ENCODE measurements at places on chromosomes 3 and 15. TPM values are rescaled to one million over a fixed set of nuclear protein-coding genes. Genes with fewer than 3 reads are reported as not detected.

DNA sequence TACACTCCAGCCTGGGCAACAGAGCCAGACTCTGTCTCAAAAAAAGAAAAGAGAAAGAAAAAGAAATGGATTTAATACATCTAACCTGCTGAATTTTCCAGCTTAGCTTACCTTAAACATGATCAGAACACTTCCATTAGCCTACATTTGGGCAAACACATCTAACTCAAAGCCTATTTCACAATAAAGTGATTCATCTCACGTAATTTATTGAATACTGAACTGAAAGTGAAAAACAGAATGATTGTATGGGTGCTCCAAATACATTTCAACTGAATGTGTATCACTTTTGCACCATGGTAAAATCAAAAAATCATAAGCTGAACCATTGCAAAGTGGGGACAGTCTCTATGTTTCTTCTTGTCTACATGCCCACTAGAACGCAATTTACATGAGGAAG is 9.0 kb downstream of the PIK3R4 start:
- DNase-seq = no peak

DNA sequence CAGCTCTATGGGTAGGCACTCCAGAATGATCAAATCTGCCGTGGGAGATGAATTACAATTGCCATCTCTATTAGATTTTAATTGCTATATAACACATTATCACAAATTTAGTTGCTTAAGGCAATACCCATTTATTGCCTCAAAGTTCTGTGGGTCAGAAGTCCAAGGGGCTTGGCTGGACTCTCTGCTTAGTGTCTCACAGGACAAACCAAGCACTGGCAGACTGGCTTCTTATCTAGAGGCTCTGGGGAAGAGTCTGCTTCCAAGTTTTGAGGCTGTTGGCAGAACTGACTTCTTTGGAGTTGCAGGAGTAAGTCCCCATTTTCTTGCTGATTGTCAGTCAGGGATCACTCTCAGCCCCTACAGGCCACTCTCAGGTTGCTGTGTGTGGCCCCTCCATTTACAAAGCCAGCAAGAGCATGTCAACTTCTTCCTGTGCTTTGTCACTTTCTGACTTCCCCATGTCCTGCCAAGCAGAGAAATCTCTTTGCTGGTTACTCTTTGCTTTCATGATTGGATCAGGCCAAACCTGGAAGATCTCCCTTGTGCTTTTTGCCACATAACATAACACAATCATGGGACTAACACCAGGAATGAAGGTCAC is 93.5 kb upstream of the PRICKLE2 start:
- no peak for DNase-seq

DNA sequence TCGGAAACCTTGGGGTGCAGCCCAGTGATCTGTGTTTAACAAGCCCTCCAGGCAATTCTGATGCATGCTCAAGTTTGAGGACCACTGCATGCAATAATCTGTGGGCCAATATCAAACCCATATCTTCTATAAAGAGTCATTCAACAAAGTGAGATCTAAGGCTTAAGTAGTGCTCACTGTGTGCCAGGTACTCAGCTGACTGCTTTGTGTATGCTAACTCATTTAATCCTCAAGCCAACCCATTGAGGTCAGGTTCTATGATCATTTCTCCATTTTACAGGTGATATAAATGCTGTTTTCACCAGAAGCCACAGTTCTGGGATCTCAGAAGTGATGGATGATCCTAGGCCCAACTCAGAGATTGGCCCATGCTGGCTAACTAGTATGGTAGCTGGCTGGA is 101.7 kb downstream of the SMAD6 start:
- no peak for DNase-seq

GRCh38 chr15:70526221-70526973 is 237.0 kb downstream of the UACA start:
- DNase-seq = no peak

CHL1 gene
- polyA plus RNA-seq = 2.3 TPM

NGRN gene
- polyA plus RNA-seq = 51.1 TPM

- no peak for DNase-seq
These were observed 65.2 kb upstream of the TRA2B start for GRCh38 chr3:186002884-186003472.

- DNase-seq = no peak
These were observed 31.2 kb upstream of the UMPS start for GRCh38 chr3:124699051-124699450.

FAM81A gene
- 0.93 TPM for polyA plus RNA-seq

DNA sequence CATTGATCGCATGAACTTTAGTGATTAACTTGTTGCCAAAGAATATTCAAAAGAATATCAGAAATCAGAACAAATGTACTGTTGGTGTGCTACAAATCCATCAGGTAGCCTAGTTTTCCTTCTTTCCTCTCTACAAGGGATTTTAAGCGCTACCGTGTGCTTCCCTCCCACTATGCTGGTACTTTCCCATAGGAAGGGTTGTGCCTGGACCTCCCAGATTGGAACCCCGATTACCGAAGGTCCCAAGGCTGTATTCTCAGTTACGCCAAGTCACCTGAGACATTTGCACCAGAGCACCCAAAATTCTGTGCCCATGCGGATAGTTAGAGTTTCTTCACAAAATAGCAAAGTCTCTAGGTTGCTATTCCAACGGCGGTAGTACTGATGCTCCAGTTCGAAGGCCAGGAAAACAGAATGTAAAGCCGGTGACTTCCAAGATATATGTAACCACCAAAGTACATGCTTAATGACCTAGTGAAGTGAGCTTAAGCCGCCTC is 23.4 kb upstream of the GATM start:
- no peak for DNase-seq

IL17RD gene
- polyA plus RNA-seq = 0.25 TPM

- no peak for DNase-seq
These were observed 49.3 kb downstream of the SSUH2 start for GRCh38 chr3:8595252-8595651.

DNA sequence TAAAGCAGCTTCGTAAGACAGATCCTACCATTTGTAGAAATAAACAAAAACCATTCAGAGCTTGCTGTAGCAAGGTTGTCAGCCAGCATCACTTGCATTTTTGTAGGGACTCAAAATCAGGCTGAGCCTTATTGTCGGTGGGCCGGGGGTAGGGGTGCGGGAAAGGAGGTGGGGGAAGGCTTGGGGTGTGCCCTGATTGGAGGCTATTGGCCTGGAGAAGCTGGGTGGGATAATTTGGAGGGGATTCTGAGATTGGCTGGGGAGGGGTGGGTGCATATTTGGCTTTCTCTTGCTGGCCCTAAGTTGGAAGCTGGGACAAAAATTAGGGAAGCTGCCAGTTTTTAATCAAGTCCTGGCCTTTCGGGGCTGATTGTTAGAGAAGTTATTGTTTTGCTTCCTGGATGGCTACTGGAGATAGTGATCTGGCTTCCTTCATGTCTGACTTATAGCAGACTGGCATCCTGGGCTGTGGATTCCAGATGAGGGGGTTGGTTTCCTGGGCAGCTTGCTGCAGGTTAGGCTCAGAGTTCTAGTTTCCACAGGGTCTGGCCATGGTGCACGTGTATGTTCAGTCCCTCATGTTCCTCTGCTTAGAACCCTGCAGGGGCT is 22.8 kb downstream of the STOML1 start:
- no peak for DNase-seq

PPP2R3A gene
- polyA plus RNA-seq = 4.3 TPM

GUCA1C gene
- polyA plus RNA-seq = 4.7 TPM

DNA sequence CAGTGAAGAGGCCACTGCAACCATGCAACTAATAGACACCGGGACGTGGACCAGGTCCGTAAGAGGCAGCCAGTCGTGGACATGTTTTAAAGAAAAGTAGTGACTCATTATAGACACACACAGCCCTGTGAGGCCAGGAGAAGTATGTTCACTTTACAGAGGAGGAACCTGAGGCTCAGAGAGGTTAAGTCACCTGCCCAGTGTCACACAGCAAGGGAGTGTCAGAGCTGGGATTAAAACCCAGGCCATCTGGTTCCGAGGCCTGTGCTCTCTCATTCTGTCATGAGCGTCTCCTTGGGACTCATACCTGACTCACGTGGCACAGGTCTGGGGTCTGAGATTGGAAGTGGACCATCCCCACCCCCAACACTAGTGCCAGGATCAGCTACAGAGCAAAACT is 28.1 kb upstream of the GRIP2 start:
- no peak for DNase-seq

- no peak for DNase-seq
These were observed 14.5 kb upstream of the RNU6-1 start for GRCh38 chr15:67854358-67854757.

DNA sequence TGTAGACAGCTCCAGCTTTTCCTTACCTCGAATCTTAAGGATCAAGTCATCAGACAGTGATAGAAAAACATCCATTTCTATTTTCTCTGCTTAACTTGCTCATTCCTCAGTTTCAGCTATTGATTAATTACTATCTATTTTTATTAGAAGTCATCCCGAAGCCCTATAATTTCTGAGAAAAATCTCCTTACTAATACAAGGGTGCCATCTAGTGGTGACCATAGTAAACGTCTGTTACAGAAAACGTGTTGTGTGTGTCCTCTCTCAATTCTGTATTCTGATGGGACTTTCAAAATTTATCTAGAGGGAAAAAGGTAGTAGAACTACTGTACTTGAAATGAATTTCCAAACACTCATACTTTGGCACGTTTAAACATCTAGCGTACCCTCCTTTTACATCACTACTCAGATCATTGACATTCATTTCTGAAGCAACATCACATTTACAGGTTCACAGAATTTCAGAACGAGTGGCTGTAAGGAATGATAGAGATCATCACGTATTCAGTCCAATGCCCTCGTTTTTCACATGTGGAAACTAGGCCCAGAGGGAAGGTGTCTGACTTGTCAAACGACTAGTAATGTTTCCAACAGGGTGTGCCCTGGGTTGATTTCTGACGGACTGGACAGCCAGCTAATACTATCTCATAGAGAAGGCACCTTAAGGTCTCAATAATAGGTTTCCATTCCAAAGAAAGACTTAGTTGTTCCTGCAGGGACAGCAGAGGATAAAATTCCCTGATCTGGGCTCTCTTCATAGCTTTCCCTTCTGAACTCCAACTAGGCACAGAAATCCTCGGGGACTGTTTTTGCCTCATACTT is 25.6 kb downstream of the HACD2 start:
- peak; percentile 79 for DNase-seq

CLSTN2 gene
- polyA plus RNA-seq = 0.15 TPM

DNA sequence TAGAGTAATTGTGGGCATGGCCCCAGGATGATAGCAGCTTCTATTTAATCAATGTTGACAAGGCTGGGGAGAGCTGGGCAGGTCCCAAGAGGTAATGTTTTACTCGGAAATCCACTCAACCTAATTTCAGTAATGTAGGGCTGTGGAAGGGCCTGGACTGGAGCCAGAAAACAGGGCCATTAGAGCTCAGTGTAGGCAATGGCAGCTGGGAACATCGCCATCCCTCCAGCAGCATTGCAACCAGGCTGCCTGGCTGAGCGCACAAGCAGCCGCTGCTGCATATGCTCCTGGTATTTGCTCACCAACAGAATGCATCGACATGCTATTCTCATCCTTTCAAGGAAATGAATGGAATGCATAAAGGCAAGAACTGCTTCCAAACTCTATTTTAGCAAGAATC is 90.0 kb downstream of the GAP43 start:
- DNase-seq = peak; percentile 85

DNA sequence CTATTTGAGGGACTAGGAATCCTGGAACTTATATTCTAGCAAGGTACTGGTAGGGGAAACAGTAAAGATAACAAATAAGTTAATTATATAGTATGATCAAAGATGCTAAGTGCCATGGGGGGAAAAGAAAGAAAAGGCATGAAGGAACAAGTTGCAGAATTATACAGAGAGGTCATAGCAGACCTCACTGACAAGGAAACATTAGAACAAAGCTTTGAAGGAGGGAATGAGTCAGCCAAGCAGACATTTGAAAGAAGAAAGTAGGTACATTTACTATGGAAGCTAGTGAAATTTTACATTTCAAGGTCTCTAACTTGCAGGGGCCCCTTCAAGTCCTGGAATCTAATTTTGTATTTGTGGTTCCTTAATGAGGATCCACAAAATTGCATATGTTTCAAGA is 57.2 kb upstream of the TIPARP start:
- DNase-seq = no peak

- no peak for DNase-seq
These were observed 78.5 kb upstream of the FAM174B start for GRCh38 chr15:92733934-92734521.

DNA sequence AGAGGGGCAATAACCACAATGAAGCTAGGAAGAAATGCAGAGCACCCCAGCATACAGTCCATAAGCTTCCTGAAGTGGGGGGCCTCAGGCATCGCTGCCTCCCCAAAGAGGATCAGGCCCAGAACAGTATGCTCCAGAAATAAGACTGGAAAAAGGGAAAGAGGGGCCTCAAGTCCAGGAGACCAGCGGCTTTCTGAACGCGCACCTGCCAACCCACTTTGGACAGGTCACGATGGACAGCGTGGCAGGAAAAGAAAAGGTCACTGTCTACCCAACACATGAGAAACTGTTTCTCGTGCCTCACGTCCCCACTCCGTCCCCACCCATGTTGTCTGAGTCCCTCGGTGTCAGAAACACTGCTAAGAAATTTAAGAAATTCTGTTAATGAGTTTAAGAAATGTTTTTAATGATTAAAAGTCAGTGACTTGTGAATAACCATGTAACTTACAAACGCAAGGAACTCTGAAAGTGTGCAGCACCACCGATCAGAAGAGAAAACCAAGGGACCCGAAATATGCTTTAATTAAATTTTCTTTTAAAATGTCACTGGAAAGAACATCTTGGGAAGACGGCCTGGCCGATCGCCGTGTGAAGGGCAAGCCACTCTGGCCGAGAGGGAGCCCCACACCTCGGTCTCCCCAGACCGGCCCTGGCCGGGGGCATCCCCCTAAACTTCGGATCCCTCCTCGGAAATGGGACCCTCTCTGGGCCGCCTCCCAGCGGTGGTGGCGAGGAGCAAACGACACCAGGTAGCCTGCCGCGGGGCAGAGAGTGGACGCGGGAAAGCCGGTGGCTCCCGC is 1.7 kb upstream of the PPARG start:
- peak; percentile 67 for DNase-seq

C3orf49 gene
- not detected for polyA plus RNA-seq

- DNase-seq = no peak
These were observed 17.4 kb upstream of the STARD5 start for GRCh38 chr15:81341351-81341750.

DNA sequence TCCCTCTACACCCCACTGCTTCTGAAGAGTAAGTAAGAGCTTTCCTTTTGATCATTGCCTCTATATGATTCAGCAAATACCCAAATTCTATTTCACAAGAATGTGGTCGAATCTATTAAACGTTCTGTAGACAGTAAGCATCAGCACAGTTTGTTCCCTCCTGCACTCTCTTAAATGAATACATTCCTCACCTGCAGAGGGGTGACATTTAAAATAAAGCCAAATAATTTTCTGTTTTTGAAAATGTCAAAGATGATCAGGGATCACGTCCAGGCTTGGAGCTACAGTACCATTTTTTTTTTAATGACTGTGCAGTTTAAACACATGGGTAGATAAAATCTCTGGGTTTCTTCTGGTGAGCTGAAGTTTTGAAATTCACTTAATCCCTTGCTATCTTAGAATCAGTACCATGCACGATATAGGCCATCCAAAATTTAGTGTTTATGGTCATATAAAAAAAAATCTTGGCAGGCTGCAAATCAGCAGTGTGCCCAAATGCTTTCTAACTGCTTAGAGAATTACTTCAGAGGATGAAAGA is 12.8 kb downstream of the PYDC2 start:
- DNase-seq = no peak

CAND2 gene
- polyA plus RNA-seq = 1.2 TPM

EIF5A2 gene
- 1.5 TPM for polyA plus RNA-seq

- no peak for DNase-seq
These were observed 773.4 kb downstream of the ROBO1 start for GRCh38 chr3:78994174-78995027.

GRCh38 chr15:86691091-86691663 is 611.5 kb downstream of the AGBL1 start:
- DNase-seq = peak; percentile 44

GRCh38 chr3:15436246-15436645 is 8.8 kb downstream of the EAF1 start:
- no peak for DNase-seq

CILP gene
- 1.9 TPM for polyA plus RNA-seq

All from stomach (tissue), 19 donors.